ENCODE measurements at places on chromosomes 11 and 22.

DNA sequence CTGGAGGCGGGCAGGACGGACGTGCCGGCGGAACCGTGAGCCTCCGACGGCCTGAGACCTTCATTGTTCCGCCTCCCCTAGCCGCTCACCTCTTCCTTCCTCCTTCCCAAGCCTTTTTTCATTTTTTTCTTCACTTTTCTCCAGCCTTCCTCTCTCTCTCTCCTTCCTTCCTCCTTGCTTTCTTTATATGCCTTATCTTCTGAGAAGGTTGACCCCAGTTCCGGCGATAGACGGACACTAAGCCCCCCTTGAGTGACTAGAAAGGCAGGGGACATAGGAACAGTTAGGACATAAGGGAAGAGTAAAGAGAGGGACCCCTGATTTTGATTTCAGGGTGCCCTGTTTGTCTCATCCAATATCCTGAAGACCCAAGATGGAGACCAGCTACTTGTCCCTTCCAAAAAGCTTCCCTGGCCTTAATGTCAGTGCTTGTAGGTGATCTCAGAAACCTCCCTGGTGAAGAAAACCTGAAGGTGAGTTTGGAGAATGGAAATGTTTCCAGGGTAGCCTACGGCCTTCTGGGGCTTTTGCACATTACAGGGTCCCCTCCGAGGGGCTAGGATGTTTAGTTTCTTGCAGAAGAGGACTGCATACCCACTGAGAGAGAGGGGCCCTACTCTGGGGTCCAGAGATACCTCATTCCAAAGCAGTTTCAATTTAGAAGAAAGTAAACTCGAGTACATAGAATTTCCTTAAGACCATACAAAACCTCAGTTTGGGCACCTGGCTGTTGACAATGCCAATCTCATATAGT, 3.5 kb downstream of the ADM start:
- no peak for DNase-seq

DNA sequence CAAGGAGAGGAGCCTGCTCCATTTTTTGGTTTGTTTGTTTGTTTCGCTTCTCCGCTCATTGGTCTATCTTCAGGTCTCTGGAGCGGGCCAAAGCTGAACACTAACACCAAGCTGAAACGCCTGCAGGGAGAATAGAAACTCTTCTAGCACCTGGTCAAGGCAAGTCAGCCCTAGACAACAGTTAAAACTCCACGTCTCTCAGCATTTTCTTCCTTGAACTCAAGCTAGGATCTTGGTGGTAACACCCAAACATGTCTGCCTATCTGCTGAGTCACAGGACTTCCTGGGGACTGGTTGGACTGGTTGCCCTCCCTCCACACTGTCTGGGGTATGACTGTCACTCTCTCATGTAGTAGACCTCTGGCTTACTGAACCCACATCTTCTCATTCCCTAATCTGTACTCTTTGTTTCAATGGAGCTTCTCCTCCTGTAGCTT, 23.9 kb upstream of the RBFOX2 start:
- DNase-seq, result no peak

- DNase-seq, result no peak
These were observed 44.8 kb upstream of the ISX start for GRCh38 chr22:35021161-35021560.

DNA sequence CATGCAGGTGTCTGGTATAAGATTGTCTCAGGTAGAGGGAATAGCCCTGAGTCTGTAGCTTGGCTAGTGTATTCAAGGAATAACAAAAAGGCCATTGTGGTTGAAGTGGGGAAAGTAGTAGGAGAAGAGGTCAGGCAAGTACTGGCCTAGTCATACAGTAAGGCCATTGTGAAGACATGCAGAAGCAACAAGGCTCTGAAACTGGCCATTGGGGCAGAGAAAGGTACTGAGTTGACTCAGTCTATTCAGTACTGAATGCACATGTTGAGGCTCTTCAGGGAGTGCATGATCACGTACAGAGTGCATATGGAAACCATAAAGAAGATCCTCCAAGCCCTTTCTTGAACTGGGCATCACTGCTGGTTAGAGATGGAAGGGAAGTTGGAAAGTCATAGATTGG, 477.6 kb downstream of the SOX6 start:
- DNase-seq, result no peak

DNA sequence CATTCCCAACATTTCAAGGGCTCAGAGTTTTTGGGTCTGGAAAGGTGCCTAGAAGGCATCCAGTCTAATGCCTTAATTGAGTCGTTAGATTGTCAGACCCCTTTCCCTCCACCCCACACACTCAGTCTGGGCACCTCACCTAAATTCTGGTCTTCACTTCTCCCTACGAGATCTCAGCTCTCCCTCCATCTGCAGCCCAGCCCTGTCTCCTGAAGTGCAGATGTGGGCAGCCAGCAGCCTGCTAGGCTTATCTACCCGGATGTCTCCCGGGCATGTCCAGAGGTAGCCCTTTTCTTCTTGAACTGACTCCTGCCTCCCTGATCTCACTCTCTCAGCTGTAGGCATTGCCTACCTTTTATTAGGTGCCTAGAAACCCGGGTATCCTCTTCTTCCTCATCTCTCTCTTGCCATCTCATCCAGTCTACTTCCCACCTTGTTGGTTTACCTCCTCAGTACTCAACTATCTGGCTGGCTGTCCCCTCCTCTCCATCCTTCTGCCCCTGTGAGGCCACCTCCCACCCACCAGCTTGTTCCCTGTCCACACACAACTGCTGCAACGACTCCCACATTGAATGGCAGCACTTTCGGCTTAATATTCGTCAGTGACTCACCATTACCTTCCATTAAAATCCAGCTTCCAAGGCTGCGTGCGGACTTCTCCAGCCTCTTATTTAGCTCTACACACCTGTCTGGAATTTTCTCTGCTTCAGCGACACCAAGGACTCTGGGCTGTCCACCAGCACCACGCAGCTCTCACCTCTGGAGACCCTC, 6.2 kb downstream of the SEPTIN3 start:
- DNase-seq, result no peak

- no peak for DNase-seq
These were observed 744 bp upstream of the MCM5 start for GRCh38 chr22:35399114-35399677.

DNA sequence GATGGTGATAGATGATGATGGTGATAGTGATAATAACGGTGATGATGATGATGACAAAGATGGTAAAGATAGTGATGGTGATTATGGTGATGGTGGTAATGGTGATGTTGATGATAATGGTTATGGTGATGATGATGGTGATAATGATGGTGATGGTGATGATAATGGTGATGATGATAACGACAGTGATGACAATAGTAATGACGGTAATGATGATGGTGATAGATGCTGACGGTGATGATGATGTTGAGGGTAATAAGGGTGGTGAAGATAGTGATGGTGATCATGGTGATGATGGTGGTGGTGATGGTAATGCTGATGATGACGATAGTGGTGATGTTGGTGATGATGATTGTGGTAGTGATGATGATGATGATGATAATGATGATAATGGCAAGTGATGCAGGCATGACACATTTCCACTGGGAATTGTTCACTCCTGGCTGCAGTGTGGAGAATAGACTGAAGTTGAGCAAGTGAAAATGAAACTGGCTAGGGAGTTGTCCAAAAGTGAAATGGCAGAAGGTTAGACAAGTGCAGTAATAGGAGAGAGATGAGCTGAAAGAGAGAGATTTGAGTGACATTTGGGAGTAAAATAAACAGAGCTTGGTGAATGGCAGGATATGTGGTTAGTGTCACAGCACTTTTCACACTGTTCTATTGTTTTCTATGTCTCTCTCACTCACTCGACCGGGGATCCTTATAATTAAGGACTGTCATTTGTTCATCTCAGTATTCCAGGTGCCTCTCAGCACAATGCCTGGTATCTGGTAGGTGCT, 992.5 kb downstream of the OPCML start:
- DNase-seq, result no peak

DNA sequence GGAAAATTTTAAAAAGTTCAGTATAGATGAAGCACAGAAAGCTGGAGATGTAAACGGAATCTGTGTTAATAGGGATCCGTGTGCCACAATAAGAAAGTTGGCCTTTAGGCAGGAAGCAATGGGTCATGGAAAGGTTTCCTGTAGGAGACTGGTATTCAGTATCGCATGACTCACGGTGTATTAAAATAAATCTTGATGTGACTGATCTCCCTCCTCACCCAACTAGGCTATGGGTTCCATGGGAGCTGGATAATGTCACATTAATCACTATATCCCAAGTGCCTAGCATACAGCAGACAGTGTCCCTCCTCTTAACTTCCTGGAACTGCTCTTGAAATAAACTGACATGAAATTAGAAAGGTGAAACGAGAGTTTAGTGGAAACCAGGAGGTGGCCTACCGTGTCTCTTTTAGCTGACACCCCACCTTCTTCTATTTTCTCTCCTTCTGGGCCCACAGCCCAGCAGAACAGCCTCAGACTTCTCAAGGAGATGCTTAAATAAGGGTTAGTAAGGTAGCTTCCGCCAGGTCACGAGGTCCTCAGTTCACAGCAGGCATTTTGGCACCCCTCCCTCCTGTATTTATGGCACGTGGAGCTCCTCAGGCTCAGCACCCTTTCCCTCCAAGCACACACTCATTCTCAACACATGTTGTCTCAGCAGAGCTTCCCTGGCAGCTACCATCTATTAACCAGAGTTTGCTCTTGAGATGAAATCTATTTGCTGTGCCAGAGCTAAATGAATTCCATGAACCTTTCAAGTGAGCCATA, 118.8 kb downstream of the NXPE2 start:
- DNase-seq, result no peak

DNA sequence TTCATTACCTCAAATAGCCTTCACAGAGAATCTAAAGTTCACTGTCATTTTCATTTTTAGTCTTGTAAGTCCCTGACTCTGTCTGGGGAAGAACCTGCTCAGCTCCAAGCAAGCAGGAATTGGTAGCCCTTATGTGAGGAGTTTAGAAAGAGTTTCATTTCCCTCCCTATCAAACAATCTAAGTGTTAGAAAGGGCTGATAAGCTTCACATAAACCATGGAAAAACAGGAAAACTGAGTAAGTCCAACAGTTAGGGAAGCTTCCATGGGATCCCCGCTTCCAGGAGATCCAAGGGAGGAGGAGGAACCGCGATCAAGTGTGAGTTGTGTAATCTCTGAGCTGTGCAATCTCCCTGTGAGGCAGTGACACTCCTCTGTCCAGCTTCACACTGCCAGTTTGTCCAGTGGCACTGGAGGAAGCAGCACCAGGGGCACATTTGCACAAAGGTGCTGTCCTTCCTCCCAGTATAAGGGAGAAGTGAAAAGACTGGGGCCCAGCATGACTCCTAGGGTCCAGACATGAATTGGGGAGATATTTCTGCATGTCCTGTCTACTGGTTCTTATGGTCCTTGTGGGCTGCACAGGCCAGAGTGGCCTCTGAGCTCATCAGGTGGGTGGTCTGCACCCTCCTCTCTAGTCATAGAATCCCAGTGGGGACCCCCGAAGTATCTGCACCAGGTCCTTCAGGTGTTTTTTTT, 4.3 kb downstream of the PRAME start:
- DNase-seq, result no peak

DNA sequence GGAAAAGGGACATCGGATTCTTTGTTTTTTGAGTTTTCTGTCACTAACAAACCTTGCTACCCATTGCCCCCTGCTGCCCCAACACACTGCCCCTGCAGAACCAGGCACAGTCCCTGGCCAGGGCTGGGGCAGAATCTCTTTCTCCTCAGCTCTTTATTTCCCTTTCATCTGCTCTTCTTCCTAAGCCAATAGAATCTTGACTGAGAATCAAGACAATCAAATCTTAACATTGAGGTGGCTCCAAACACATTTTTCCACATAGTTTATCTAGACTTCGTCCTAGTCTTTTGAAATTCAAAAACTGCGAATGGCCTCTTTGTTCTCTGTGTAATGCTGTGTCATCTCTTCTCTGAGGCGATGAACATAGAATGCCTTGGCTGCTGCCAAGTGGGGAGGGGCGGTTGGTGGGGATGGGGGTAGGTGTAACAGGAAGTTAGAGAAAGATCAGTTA, 16.1 kb upstream of the NTM start:
- DNase-seq, result no peak

DNA sequence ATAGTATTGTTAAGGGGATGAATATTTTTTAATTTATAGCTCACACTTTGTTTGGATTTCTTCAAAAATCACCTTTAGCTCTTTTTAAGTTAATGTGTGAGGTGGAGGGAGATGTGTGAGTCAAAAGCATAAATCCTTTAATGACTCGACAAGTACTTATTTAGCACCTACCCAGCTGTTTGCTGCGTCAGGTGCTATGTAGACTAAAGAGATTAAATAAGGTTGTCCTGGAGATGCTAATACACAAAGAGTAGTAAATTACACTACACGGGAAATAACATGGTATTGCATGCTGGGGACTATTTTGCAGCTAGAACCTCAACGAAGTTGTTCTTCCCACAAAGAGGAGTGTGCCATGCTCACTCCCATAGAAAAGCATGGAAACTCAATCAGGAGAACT, 583.3 kb upstream of the TENM4 start:
- DNase-seq, result no peak

DNA sequence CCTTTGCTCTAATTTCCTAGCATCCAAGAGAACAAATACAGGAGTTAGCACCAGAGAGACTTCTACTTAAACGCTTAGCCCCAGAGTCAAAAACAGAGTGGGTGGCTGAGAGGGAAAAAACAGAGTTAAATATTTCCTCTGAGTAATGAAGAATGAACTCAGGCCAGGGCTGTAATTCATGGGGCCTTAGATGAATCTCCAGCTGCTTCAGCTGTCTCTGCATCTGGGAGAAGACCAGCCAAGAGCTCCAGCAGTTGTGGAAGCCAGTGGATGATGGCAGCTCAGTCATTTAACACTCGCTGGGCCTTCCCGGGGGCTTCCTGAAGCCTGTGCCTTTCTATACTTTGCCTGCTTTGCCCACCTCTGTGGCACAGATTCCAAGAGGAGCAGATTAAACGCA, 5.7 kb upstream of the ADAMTS15 start:
- DNase-seq, result no peak

DNA sequence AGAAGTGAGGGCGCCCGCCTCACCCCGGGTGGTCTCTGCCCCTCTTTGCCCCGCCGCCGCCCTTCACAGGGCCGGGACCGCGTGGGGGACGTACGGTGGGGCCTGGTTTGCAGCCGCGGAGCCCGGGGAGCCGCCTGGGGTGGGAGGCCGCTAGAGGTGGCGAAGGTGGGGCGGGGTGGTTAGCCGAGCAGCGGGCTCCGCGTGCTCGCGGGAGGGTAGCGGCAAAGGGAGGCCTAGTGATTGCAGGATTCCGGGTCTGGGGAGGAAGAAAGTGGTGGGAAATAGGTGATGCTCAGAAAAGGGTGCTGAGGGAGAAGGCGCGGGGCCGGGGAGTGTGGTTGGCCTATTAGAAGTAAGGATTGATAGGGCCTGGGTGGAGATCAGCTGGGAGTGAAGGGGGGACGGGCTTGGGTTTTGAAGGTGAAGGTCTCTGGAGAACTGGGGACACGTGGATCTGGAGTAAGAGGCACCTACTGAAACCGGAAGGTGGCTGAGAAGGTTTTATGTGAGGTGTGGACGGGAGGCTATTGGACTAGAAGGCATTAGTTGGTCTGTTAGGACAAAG, 571 bp downstream of the FAR1 start:
- DNase-seq, result peak; percentile 12

GRCh38 chr11:5227681-5228080, 810 bp upstream of the HBB start:
- DNase-seq, result no peak

DNA sequence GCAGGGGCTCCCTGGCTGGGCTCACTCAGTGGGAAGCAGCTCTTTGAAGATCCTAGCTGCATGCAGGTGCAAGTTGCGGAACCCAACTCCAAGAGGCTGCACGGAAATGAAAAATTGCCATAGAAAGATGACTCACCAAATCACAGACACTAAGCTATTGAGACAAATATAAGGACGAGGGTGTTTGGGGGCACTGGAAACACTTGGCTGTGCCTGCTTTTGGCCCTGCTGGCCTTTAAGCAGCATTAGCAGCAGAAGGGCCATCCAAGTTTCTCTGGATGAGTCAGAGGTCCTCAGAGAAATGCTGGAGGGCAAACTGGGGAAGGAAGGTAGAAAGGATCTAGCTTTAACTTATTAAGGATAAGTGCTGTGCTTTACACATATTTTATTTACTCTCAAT, 282.3 kb downstream of the KIRREL3 start:
- DNase-seq, result no peak

Measured in spinal cord (tissue), 10 donors.